NCI-H1930 (cell line): ENCODE measurements at places on chromosomes 3 and 15.

GRCh38 chr15:65761210-65761926, 30.7 kb downstream of the DENND4A start:
- no peak for DNase-seq

- DNase-seq, result no peak
Measured at GRCh38 chr3:101963902-101964362, 114.6 kb downstream of the NFKBIZ start.

GRCh38 chr3:177237206-177237605, 39.9 kb upstream of the TBL1XR1 start:
- no peak for DNase-seq

DNA sequence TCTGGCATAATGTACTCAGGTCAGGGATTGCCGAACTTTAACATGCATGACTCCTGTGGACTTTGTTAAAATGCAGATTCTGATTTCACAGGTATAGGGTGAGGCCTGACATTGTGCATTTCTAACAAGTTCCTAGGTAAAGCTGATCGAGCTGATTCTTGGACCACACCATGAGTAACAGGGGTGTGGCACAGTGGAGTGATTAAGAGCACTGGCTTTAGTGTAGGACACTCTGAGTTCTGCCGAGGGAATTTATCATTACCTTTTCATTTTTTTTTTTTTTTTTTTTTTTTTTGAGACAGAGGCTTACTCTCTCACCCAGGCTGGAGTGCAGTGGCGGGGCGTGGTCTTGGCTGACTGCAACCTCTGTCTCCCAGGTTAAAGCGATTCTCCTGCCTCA, 169.3 kb downstream of the ADAMTS9 start:
- DNase-seq, result no peak

DNA sequence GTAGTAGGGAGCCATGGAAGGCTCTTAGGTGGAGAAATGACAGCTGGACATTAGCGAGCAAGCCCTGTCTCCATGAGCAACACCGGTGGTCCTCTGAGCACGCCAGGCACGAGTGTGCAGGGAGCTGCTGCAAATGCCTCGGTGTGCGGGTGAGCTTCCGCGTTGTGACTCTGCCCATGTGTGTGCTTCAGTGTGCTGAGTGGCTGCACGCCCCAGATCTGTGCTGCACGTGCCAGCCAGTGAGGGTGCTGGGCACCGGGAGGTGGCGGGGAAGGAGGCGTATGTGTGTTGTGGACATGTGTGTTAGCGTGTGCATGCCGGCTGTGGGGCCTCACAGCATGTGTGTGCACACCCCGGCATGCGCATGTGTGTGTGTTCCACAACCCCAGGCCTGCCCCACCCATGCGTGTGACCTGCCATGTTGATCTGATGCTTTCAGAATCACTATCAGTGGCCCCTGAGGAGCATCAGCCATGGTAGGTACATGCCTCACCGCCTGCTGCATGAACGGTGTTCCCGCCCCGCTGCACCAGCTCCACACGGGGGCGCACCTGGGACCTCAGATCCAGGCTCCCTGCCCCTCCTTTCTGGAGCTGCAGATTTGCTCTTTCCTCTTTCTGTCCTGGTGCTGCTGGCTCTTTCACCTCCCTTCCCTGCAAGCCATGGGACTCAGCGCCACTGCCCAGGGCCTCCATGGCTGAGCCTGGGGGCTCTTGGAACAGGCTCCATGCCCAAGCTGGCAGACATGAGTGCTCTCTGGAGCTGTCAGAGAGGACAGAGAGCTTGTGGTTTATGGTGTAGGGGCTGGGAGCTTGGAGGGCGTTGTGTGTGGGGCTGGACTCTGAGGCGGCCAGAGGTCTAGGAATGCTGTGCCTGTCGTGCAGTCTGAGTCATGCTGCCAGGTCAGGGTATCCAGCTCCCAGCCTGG, 169.4 kb downstream of the TBC1D2B start:
- peak; percentile 69 for DNase-seq

- no peak for DNase-seq
Measured at GRCh38 chr3:35733341-35733740, 94.0 kb downstream of the ARPP21 start.

GRCh38 chr3:193053046-193053435, 135.4 kb upstream of the MB21D2 start:
- DNase-seq, result no peak
